IPS DF 6.9 (cell line): ENCODE measurements at places on chromosomes 16 and 17.

DNA sequence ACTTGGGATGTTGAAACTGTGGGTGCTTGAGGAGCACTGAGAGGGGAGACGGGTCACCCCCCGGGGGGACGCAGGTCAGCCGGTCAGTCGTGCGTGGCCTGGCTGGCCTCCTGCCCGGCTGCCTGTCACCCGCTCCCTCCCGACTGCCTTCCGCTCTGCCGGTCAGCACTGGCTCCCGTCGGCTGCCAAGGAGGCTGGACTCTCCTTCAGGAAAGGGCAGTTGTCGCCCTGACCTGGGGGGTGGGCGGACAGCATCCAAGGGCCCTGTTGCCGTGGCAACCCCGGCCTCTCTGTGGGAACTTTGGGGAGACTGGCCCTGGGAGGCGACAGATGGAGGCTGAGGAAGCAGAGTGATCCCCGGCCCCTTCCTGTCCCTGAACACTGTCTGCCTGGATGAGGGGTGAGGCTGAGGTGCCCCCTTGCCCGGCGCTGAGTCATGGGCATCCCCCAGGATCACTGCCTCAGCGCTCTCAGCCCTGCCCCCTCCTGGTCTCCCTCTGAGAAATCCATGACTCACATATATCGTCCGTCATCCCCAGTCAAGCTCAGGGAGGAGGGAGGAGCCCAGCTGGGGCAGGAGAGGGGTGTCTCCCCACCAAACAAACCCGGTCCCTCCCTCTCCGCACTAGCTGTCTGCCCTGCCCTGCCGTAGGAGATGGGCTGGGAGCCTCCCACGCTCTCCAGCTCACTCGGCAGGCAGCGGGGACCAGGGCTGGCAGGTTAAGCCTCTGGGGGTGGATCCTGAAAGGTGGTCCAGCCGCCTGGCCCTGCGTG, at the start of gene ADGRG1:
Gene ADGRG1 (plus strand): TSS at position 623 of the 774 bp plus-strand sequence. CDS start 21,658 bp downstream, outside the sequence.
- no peak within 1 kb of the TSS for H3K27ac ChIP-seq
- no peaks in the 10 kb centered on the region for H3K36me3 ChIP-seq
- peak within 1 kb of the TSS; percentile 9; the same call in 1 of the 2 replicates for H3K4me3 ChIP-seq
- H3K4me1 ChIP-seq: peaks cover 4% of the 10 kb centered on the region; the same call in 1 of the 2 replicates
- no peaks in the 10 kb centered on the region for H3K27me3 ChIP-seq

DNA sequence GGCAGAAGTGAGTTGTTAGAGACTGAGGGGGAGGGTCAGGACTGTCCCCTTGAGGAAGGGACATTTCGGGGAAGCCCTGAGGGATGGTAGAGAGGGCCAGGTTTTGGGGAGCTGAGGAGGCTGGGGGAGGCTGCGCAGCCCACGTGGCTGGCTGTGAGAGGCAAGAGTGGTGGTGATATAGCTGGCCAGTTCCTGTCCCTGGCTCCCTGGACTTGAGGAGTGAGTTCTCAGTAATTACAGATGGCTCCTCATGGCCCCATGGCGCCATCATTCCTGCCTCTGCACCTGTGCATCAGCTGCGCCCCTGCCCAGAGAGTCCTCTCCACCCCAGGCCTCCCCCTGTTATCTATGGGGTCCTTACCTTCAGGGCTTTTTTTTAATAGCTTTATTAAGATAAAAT, 30.3 kb downstream of the MPRIP start:
- DNase-seq: no peak
- H3K36me3 ChIP-seq: peaks cover 3% of the 10 kb centered on the region; the same call in 1 of the 2 replicates
- no peak overlapping the region for H3K4me3 ChIP-seq
- no peak overlapping the region for H3K27ac ChIP-seq
- H3K27me3 ChIP-seq: no peaks in the 10 kb centered on the region

DNA sequence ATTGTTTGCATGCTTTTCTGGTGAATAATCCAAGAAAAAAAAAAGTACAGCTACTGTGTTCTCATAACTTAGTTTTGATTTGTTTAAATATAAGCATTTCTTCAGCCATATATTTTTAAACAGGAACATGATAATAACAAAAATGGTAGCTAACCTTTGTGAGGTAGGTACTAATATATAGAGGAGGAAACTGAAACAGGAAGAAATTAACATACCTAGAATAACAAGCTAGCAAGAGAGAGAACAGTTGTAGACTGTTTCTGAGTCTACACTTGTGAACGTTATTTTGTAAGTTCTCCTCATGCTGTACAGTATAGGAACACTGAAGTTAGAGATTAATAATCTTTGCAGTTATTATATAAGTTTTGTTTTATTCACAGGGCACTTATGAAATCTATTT, 49.3 kb downstream of the NSRP1 start:
- H3K27ac ChIP-seq: no peak overlapping the region
- H3K4me1 ChIP-seq: no peaks in the 10 kb centered on the region
- no peak overlapping the region for H3K4me3 ChIP-seq
- H3K36me3 ChIP-seq: no peaks in the 10 kb centered on the region
- H3K27me3 ChIP-seq: no peaks in the 10 kb centered on the region

GRCh38 chr16:4087099-4087885, 28.9 kb downstream of the ADCY9 start:
- no peaks in the 10 kb centered on the region; the same call in 1 of the 2 replicates for H3K4me1 ChIP-seq
- no peaks in the 10 kb centered on the region for H3K36me3 ChIP-seq
- no peak overlapping the region for H3K27ac ChIP-seq
- DNase-seq: no peak
- no peaks in the 10 kb centered on the region for H3K27me3 ChIP-seq
- H3K4me3 ChIP-seq: no peak overlapping the region

- 0 out of 2 replicates have a peak, but pooled peaks cover 2% of the 10 kb centered on the region for H3K36me3 ChIP-seq
- no peak for DNase-seq
- H3K4me3 ChIP-seq: peak overlapping the region; percentile 74; the same call in 1 of the 2 replicates
- H3K27ac ChIP-seq: no peak overlapping the region
- no peaks in the 10 kb centered on the region for H3K27me3 ChIP-seq
Observed at GRCh38 chr16:23508589-23509440, 1.5 kb downstream of the GGA2 start.

- no peak for DNase-seq
- H3K36me3 ChIP-seq: peaks cover 28% of the 10 kb centered on the region
- no peaks in the 10 kb centered on the region for H3K27me3 ChIP-seq
- no peak overlapping the region for H3K27ac ChIP-seq
- H3K4me1 ChIP-seq: peaks cover 4% of the 10 kb centered on the region
Observed at GRCh38 chr17:50352072-50352692, 6.3 kb downstream of the XYLT2 start.

DNA sequence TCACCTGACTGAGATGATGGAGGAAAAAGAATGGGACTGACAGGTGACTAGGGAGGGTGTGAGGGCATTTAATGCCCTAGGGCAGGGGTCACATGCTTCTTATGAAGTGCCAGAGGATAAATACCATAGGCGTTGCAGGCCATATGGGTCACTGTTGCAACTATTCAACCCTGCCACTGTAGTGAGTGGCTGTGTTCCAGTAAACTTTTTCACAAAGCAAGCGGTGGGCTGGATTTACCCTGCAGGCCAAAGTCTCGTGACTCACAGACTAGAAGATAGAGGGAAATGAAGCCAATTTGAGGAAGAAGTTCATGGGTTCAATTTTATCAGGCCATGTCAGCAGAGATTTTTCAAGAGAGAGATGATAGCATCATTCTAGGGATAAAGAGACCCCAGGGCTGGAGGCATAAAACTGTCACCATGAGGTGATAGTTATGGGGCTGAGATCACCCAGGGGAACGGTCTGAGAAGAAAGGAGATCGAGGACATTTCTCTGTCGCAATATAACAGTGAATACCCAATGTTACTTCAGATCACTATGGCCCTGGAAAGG, 8.6 kb downstream of the ARHGAP17 start:
- H3K4me1 ChIP-seq: no peaks in the 10 kb centered on the region
- no peak for DNase-seq
- no peak overlapping the region for H3K27ac ChIP-seq
- H3K36me3 ChIP-seq: no peaks in the 10 kb centered on the region

GRCh38 chr17:81270279-81270678, 24.8 kb downstream of the SLC38A10 start:
- H3K4me1 ChIP-seq: no peaks in the 10 kb centered on the region
- no peak for DNase-seq
- H3K4me3 ChIP-seq: no peak overlapping the region
- H3K27ac ChIP-seq: no peak overlapping the region
- H3K27me3 ChIP-seq: no peaks in the 10 kb centered on the region

- DNase-seq: no peak
- H3K27me3 ChIP-seq: no peaks in the 10 kb centered on the region
- no peak overlapping the region for H3K27ac ChIP-seq
- H3K4me1 ChIP-seq: peaks cover 6% of the 10 kb centered on the region; the same call in 1 of the 2 replicates
Observed at GRCh38 chr17:40419559-40420331, 2.0 kb upstream of the TOP2A start.

DNA sequence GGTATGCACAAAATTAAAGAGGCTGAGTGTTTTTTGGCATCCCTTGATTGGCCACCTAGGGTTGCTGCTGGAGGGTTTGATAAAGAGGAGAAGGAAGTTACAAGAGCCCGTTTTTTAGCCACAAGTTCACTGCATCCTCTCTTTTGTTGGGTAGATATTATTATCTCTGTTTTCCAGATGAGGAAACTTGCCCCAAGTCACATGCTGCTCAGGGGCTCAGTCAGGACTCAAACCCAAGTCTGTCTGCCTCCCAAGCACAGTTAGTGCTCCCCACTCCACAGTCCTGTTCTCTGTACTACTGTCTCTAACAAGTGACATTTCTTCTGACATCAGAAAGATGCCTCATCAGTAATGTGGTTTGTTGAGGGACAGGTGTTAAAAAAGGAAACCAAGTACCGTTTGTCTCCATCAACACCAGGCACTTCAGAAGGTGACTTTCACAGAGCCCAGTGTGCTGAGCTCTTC, 1.4 kb downstream of the NT5M start:
- no peak for DNase-seq
- H3K36me3 ChIP-seq: no peaks in the 10 kb centered on the region
- no peaks in the 10 kb centered on the region for H3K4me1 ChIP-seq
- H3K4me3 ChIP-seq: no peak overlapping the region
- H3K27me3 ChIP-seq: no peaks in the 10 kb centered on the region
